ENCODE measurements at places on chromosomes 1 and 21. TPM values are rescaled to one million over a fixed set of nuclear protein-coding genes. Genes with fewer than 3 reads are reported as not detected.

Gene ERG
- 9.0 TPM for total RNA-seq

Gene SHC1
- total RNA-seq = 31.7 TPM

Gene SLAMF9
- total RNA-seq = not detected

Gene C1orf141
- 1.2 TPM for total RNA-seq

Gene HES3
- not detected for total RNA-seq

Gene PDZK1IP1
- total RNA-seq = not detected

Gene CYP4A11
- total RNA-seq = 0.72 TPM

Gene RRAGC
- total RNA-seq = 19.6 TPM

Gene CHRM3
- total RNA-seq = 98.1 TPM

Gene KLHL20
- total RNA-seq = 23.6 TPM

Gene S100A3
- 1.4 TPM for total RNA-seq

Gene ASTN1
- total RNA-seq = 127 TPM

Gene UTS2
- total RNA-seq = not detected

Gene HSPB7
- total RNA-seq = 1.4 TPM

Gene BRINP3
- 47.5 TPM for total RNA-seq

Gene LEMD1
- 2.6 TPM for total RNA-seq

Gene DIPK1A
- 45.8 TPM for total RNA-seq

Gene TDRD5
- 1.7 TPM for total RNA-seq

Gene P3H1
- total RNA-seq = 20.6 TPM

Gene MAP1LC3C
- total RNA-seq = not detected

Gene SPOCD1
- 1.3 TPM for total RNA-seq

Gene CBS
- 95.1 TPM for total RNA-seq

Gene RRP1
- 32.3 TPM for total RNA-seq

Gene CAPN8
- total RNA-seq = 1.1 TPM

Gene RUNX3
- total RNA-seq = 0.96 TPM

Gene WDR64
- not detected for total RNA-seq

Gene SH3D21
- total RNA-seq = 15.6 TPM

Gene CHIT1
- 0.61 TPM for total RNA-seq

Gene LCE3D
- not detected for total RNA-seq

Gene TMIGD3
- 14.5 TPM for total RNA-seq

Gene CA6
- not detected for total RNA-seq

Gene CSF1
- 26.3 TPM for total RNA-seq

Gene RHOU
- 44.9 TPM for total RNA-seq

Gene DDAH1
- total RNA-seq = 120 TPM

Gene FAM110D
- total RNA-seq = 1.7 TPM

Gene AGMAT
- total RNA-seq = 3.6 TPM

Gene ADCY10
- 2.2 TPM for total RNA-seq

Gene LAX1
- not detected for total RNA-seq

Gene LCE1A
- total RNA-seq = not detected

Gene TPM3
- total RNA-seq = 177 TPM

Gene CCDC27
- not detected for total RNA-seq

Gene PRELP
- total RNA-seq = 16.9 TPM

Gene CRP
- not detected for total RNA-seq

Gene SPRR1B
- not detected for total RNA-seq

Gene FAM72B
- 0.66 TPM for total RNA-seq

Gene PNRC2
- total RNA-seq = 48.8 TPM

Gene LCE2B
- total RNA-seq = not detected

Gene CD2
- not detected for total RNA-seq

Gene UBASH3A
- total RNA-seq = not detected

Gene ECM1
- total RNA-seq = 31.3 TPM

Gene RXRG
- total RNA-seq = 6.9 TPM

Gene ADAMTS1
- 83.2 TPM for total RNA-seq

Gene MROH9
- not detected for total RNA-seq

Gene NHLH2
- 3.8 TPM for total RNA-seq

Gene NPL
- 25.7 TPM for total RNA-seq

Gene CD84
- total RNA-seq = 5.5 TPM

Gene DEDD
- 34.7 TPM for total RNA-seq

Gene DCAF6
- total RNA-seq = 118 TPM

Gene HES2
- total RNA-seq = not detected

Measured in dorsolateral prefrontal cortex (tissue), 122 donors.